ENCODE measurements at places on chromosomes 7 and 10.

DNA sequence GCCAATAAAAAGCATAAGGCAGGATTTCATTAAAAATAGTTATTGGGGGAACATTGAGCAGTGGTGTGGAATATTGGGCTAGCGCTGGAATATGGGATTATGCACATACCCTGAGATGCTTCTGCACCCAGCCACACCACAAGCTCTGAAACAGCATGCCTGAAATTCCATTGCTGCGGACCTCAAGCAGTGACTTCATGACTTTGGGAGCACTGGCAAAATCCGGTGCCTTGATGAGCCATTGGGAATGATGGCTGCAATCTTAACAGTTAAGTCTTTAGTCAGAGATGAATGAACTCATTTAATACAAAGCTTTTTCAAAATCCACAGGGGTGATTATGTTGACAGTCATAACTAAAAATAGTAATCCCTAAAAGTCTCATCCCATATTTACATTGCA lies 274.7 kb upstream of the MTPN start:
- DNase-seq: no peak

DNA sequence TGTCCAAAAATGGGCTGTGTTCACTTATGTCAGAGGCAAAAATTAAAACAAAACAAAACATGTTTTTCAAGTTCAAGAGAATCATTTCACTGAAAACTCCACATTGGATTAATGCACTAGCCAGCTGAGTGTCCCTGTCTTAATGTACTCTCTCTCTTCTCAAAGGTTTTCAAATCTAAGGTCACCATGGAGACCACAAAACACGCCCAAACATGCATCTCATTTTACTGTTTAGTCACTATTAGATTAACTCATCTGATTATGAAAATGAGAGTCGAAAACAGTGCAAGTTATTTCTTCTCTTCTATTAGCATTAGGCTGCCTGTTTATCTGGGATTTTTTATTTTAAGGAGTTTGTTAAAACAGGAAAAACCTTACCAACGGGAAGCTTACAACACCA lies 70.8 kb upstream of the ASAH2 start:
- DNase-seq: no peak

GRCh38 chr10:26861205-26861998 lies 644 bp upstream of the ABI1 start:
- DNase-seq: no peak

DNA sequence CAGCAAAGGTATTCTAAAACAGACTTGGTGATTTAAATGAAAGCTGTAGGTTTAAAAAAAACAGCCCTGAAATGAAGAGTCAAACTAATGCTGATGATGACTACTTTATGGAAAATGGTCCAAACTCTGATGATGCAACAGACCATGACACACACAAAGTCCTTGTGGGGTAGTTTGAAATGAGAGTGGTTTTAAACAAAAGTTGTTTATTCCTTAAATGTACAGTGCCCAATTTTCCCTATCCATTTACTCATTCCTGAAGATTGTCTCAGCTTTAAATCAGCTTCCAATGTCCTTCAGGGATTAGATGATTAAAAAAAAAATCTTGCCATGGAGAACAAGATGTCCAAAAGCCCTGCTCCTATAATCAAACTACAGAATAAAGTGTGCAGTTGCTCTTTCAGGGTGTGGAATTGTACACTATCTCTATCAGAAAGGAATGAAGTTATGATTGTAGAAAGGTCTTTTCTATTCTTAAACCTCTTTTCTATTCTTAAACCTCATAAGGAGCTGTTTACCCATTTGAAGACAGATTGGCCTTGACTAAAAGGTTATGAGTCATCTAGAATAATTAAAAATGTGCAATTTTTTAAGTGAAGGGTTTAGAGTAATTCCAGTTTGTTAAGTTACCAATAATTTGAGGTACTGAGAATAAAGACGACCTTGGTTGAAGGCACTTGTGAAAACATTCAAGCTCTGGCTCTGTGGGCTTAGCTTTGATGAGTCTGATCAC lies 70.2 kb upstream of the ITGA8 start:
- no peak for DNase-seq

DNA sequence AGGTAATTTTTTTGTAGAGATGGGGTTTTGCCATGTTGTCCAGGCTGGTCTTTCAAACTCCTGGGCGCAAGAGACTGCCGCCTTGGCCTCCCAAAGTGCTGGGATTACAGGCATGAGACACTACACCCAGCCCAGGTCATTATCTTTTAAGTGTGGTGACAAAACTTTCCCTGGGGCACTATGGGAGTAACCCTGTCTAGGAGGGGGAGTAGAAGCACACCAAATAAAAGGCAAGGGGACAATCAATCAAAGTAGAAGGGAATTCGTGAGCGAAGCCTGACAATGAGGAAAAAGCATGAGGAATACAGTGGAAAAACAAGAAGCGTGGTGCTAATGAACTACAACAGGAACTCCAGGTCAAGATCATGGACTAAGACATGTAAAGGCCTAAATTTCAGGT lies 31.4 kb downstream of the IDE start:
- no peak for DNase-seq

DNA sequence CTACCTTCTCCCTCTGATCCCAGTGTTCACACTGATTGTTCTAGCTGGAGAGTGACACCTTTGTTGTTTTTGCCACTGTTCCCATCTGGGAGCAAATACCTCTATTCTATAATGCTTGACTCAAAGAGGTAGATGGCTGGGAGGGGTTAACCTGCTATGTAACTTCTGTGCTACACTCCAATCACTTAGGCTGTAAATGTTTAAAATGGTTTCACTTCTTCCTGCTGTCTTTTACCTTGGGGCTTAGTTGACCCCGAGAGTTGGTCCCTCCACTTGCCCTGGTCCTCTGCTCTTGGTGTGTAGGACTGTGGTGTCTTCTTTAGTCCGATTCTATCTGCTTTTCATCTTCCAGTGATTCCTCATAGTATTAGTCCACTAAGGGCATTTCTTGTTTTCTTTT lies 22.3 kb downstream of the KLHDC10 start:
- DNase-seq: no peak

Measured in stimulated activated CD8-positive, alpha-beta memory T cell treated with anti-CD3 and anti-CD28 coated beads, Interleukin-12 subunit alpha, Interleukin-12 subunit beta, amount 100 ng/mL, for 4 hours (primary cell).